ENCODE measurements at places on chromosomes 4 and X.

DNA sequence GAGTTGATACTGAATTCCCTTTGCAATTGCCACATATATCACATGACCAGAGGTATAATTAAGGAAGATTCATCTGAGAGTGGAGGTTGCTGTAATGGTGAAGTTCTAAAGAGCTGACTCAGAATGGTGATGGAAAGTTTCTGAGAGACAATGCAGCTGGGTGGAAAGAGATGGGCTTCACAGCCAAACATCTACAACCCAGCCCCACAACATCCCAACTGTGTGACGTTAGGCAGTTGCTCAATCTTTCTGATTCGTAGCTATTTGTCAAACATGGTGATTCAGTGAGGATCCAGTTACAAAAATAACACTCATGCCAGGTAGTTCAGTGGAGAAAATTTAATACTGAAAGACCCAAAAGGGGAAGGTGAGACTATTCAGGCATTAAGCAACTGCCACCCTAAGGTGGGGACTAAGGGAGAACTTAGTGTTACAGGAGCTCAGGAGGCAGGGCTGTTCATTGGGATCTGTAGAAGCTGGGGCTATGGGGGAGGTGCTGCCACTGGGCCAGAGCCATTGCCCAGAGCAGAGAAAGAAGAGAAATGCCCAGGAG, 6.9 kb upstream of the AFF1 start:
- peak; percentile 73 for DNase-seq

GRCh38 chrX:144335402-144335801, 451.5 kb downstream of the UBE2NL start:
- no peak for DNase-seq

DNA sequence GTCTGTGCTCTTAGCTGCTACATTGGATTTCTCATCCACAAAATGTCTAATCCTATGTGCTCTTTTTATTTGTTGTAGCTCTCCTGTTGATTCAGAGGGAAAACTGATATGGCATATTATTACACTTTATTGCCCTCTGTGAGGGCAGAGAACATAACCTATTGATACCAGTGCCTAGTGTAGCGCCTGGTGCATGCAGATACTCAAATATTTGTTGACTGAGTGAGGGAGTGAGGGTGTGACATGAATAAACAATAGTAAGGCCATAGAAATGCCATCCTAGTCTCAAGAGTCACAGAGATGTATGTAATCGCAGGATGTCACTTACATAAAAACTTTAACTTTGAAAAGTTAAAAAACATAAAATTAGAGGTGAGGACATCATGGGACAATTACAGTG, 159.1 kb downstream of the SHROOM3 start:
- no peak for DNase-seq

- DNase-seq: no peak
Measured at GRCh38 chr4:654503-654845, 19.6 kb downstream of the ATP5ME start.

GRCh38 chrX:148333989-148334388, 166.4 kb upstream of the AFF2 start:
- DNase-seq: no peak

DNA sequence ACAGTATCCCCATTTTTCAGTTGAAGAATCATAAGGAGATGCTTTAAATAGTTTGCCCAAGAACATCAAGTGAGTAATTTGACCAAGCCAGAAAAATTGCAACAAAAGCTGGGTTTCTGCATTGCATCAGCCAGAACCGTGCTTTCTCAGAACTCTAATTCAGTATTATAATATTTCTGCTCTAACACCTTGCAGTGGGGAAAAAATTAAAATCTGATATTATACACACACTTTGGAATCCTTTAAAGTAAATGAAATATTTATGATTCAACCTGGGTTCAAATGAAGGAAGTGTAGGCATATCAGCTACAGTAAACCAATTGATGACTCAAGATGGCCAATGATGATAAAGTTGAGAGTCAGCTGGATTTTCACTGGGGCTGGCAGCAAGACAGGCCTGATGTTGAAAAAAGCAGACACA, 387.6 kb upstream of the ZFP42 start:
- DNase-seq: peak; percentile 36

DNA sequence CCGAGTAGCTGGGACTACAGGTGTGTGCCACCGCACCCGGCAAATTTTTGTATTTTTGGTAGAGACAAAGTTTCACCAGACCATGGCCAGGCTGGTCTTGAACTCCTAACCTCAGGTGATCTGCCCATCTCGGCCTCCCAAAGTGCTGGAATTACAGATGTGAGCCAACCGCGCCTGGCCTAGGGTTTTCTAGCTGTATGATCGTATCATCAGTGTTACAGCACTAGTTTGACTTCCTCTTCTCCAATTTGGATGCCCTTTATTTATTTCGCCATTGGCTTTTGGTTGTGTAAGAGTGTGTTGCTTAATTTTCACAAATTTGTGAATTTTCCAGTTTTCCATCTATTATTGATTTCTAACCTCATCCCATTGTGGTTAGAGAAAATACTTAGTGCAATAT, 5.2 kb downstream of the TKTL1 start:
- DNase-seq: no peak

DNA sequence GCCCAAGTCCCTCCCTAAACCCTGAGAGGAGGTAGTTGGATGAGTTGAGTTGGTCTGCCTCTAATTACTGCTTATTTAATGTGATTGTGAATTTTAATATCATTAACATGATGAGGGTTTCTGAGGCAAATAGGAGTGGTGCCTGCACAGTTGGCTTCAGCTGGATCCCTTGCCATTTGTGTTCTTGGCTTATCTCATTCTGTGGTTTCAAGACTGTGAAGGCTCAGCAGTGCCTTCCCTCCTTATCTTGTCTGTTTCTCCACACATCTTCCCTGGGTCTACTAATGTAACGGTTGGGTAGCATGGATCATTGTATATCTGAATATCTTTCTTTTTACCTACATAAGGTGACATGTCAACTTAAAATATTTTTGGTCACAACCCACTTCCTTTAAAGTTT, 1.6 kb upstream of the SLC10A4 start:
- DNase-seq: no peak

GRCh38 chrX:67892401-67892800, 348.6 kb downstream of the AR start:
- no peak for DNase-seq

DNA sequence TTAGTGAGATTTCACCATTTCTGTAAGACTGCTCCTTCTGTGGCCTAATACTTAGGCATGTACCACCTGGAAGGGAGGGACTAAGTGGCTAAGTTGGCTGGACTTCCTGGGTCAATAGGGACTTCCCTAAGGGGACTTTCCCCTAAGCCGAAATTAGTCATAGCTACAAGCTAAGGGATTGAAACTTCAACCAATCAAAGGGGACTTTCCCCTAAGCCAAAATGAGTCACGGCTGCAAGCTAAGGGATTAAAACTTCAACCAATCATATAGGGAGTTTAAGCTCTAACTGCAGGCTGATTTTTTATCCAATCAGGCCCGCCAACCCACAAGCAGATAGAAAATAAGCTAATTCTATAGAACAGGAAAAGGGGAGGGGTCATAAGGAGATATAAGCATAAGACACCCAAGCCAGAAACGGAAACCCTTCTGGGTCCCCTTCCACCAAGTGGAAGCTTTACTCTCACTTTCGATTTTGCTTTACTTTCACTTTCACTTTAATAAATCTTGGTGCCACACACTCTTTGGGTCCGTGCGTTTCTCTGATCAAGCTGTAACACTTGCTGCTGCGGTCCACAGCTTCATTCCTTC, 382.8 kb downstream of the KLHL4 start:
- DNase-seq: peak; percentile 47

DNA sequence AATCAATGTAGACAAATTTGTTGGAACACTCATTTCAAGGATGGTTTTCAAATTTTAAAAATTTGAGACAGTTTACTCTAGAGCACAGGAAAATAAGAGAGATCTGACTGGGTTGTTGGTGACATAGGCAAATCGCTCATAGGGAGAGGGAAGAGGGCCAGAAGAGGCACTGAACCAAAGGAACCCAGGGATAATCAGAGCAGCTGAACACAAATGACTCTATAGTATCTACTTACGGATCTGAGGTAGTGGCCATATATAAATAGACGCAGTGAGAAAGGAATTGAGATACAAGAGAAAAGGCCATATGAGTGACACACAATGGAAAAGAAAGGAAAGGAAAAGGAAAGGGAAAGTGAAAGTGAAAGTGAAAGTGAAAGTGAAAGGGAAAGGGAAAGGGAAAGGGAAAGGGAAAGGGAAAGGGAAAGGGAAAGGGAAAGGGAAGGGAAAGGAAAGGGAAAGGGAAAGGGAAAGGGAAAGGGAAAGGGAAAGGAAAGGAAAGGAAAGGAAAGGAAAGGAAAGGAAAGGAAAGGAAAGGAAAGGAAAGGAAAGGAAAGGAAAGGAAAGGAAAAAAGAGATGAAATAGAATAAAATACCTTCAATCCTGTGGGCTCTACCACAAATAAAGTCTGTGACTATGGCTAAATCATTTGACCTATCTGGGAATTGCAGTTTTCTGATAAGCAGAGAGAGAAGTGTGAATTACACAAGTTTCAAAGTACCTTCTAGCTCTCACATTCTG, 759.2 kb downstream of the DMD start:
- DNase-seq: peak; percentile 1

- DNase-seq: no peak
Measured at GRCh38 chrX:129679901-129680300, 25.1 kb upstream of the APLN start.

GRCh38 chr4:915041-915474, 17.1 kb downstream of the GAK start:
- no peak for DNase-seq

GRCh38 chr4:169407217-169407845, 136.6 kb upstream of the SH3RF1 start:
- DNase-seq: no peak

DNA sequence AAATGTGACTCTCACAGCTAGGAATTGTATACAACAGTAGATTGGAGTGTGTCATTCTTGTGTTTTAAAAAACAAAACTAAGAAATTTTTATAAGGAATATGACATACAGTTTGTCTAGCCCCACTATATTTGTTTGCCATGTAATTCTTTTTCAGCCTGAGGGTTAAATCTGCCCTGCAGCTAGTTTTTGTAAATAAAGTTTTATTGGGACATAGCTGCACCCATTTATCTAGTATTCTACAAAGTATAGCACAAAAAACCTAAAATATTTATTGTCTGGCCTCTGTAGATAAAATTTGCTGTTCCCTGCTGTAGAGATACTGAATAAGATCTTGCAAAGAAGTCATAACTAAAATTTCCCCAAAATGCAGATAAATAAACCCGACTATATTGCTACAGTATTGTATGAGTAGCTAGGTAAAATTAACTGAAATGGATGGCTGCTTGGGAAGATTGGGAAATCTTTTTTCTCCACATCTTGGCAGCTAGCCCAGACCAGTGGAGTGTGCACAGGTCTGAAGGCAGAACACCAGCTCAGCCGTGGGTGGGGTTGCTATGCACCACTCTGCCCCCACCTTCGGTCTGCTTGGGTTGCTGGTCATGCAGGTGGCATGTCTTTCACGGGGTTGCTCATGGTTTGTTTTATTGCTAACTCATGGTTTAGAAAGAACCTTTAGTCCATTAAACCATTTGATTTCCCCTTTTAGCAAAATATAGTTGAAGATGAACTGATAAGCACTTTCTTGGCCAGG, 127.9 kb downstream of the KLHL8 start:
- DNase-seq: peak; percentile 81

DNA sequence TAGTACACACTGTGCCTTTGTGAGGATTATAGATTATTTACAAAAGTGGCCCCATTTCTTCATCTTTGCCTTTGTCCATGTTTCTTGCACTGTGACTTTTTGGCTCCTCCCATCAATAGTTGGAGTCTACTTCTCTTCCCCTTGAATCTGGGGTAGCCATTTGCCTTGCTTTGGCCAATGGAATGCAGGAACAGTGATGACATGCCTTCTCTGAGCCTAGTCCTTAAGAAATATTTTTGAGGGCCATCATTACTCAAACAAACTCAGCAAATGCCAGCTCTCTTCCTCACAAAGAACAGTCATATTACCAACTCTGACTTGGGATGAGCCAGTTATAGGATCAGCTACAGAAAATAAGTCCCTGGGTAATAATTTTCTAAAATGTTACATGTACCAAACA, 189.6 kb downstream of the FRMPD4 start:
- no peak for DNase-seq

- DNase-seq: no peak
Measured at GRCh38 chrX:48894891-48895290, 2.7 kb downstream of the TIMM17B start.

GRCh38 chr4:176339936-176340761, 20.4 kb downstream of the SPCS3 start:
- DNase-seq: no peak
